ENCODE measurements at places on chromosomes 16 and 17.

- DNase-seq, result peak; percentile 75
Measured at GRCh38 chr17:927611-928461, 51.7 kb downstream of the NXN start.

DNA sequence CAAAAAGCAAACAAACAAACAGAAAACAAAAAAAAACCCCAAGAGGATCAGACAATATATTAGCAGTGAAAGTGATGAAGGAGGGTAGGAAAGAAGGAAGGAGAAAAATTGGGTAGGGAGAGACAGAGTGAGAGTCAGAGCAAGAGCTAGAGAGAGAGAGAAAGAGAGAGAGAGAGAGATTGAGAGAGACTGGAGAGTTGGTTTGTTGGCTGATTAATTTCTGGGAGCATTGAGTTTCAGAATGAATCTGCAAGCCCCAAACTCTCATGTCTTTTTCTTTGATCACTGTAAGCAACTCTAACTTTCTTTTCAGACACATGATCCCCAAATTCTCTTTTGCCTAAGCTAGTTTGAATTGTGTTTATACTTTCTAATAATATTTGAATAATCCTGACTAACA lies 388.1 kb downstream of the SHISA9 start:
- no peak for DNase-seq

GRCh38 chr16:77974883-77975282 lies 47.5 kb upstream of the CLEC3A start:
- no peak for DNase-seq

DNA sequence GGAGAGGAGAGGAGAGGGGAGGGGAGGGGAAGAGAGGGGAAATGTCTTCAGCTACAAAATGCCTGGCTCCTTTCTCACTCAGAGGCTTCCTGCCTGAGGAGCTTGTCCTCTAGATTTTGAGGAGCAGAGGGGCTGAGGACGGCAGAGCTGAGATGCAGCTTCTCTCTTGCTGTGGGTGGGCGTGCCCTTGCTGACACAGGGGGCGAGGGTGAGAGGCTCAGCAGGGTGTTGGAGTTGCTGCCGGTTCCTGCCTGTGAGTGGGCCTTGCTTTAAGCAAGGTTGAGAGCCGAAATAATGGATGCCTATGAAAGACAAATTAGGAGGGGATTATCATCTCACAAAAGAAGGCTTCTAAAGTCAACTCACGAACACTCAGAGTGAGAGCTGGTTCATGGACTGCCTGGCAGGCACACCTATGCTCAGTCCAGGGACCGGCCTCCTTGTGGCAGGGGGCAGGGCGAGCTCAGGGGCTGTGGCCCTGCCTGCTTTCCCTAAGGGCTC lies 215.6 kb downstream of the MSI2 start:
- DNase-seq, result no peak

DNA sequence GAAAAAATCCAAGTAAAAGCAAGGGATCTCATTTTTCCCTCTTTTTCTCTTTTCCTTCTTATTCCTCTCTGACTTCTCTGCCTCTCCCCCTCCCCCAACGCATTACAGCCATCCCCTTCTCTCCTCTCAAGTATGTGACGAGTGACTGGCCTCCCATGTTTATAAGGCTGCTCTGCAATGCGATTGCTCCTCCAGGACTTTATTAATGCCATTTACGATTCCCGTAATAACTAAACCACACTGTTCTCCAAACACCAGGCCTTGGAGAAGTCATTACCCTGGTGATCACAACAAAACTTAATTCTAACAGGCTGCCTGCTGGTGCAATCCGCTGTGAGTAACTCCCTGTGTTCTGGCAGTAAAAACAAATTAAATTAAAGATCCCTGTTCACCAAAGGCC lies 88.8 kb downstream of the HS3ST3B1 start:
- no peak for DNase-seq

DNA sequence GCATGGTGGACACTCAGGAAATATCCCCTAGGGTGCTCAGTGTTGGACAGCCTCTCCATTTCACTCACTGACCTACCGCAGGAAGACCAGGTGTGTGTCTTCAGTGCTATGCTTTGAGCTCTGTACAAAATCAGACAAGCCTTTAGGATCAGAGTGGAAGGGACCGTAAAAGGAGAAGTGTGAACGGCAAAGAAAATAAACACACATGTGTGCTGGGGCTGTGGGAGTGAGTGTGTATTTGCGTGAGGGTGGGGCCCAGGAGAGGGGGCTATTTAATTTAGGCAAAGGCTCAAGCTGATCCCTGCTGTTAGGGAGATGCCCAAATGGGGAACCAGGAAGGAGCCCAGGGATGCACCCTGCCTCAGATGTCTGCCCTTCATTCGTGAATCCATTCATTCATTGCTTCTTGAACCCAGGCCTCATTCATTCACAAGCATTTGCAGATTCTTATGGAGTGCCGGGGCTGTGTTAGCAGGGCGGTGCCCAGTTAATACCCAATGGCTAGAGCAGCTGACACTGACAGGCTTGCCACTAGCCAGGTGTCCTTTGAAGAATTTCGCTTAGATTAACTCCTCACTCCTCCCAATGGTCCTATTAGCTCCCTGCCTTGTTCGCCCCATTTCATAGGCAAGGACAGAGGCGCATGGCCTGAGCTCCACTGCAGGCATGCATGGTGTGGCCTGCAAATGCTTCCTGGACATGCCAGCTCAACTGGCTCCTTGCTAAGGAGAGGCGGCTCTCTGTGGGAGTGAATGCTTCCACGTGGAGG lies 296.7 kb upstream of the FOXF1 start:
- DNase-seq, result no peak

DNA sequence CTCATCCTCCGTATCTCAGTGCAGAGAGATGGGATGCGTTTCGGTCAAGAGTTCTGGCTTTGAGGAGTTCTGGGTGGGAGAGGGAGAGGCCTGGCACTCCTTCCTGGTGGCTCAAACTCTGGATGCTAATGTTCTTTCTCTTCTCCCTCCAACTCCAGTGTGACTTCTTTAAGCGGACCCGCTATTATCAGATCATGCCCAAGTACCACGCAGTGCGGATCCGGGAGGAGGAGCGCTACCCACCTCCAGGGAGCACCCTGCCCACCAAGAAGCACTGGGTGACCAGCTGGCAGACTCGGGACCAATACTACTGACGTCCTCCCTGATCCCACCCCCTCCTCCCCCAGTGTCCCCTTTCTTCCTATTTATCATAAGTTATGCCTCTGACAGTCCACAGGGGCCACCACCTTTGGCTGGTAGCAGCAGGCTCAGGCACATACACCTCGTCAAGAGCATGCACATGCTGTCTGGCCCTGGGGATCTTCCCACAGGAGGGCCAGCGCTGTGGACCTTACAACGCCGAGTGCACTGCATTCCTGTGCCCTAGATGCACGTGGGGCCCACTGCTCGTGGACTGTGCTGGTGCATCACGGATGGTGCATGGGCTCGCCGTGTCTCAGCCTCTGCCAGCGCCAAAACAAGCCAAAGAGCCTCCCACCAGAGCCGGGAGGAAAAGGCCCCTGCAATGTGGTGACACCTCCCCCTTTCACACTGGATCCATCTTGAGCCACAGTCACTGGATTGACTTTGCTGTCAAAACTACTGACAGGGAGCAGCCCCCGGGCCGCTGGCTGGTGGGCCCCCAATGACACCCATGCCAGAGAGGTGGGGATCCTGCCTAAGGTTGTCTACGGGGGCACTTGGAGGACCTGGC lies 6.0 kb upstream of the PDK2 start:
- DNase-seq, result no peak

DNA sequence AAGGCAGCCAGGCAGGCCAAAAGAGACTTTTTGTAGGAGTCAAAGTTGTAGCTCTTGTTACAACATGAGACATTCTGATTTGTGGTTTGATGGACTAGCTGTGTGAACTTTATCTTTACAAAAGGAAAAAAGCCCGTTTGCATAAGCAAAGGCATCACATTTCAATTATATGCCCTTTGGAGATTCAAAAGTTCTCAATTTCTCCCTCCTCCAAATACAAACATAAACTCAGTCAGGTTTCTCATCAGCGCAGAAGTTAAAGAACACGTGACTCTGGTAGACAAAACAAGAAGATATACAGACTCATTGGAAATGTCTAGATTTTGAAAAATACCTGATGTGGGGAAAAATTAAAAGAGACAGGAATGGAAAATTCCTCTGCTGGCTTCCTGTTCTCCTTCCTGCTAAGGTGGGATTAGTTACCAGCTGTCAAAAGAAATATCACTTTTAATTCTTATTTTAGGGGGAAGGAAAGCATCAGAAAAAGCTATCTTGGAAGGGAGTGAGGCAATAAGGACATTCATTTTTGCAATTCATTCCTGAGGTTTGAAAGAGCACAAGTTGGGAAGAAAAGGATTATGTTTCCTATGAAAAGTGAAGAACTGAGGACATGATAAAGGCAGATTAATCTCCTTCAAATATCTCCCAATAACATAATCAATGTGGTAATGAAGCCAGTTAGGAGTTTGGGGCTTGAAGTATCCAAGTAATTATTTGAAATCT lies 4.6 kb upstream of the KCNJ16 start:
- peak; percentile 12 for DNase-seq

DNA sequence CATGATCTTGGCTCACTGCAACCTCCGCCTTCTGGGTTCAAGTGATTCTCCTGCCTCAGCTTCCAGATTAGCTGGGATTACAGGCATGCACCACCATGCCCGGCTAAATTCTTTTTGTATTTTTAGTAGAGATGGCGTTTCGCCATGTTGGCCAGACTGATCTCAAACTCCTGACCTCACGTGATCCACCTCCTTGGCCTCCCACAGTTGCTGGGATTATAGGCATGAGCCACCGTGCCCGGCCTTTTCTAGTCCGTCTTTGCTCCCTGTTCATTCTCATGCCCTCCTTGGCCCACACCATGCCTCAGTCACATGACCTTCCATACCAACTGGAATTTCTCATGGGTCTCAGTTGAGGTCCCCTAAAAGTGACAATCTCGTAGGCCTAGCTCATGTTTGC lies 86.9 kb downstream of the SNX29 start:
- DNase-seq, result no peak

DNA sequence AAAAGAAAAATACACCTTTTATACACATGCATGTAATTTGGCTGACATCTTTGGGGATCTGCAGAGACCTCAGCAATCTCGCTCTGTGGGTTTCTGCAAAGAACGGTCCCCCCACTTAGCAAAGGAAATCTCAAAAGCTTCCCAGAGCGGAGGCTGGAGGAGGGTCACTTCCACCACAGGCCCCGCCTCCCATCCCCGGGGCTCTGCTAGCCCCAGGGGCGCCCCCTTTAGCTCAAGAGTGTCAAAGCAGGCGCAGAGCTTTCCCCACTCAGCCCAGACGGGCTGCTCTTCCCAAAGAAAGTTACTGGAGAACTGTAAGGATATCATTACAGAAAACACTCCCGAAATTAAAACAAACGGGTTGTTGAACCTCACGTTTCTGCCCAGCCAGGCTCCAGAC lies 11.4 kb downstream of the SLC13A5 start:
- DNase-seq, result no peak

GRCh38 chr17:13862346-13862745 lies 207.0 kb upstream of the COX10 start:
- DNase-seq, result no peak

DNA sequence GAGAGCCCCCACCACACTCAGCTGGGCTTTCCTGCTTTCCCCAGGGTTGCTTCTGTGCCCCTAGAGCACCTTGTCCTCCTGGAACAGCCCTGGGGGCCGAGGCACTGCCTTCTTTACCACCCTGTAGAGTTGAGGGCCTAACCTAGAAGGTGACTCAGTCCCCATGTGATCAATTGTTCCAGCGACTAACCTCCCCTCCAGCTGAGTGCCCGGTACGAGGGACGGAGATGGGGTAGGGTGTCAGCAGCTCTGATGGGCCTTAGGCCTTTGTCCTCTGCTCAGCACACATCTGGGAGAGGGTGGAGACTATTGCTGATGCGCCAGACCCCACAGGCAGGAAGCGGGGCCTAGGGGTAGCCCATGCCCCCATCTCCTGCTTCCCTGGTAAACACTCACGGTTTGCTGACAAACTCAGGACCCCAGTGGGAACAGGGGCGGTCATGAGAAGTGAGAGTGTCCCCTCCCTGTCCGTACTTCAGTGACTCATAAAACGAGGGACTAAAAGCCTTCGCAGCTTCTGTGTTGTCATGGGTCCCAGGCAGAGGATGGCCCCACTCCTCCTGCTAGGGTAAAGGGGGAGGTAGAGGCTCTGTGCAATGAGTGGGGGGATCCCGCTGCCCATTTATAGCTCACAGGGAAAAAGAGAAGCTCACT lies 33.1 kb downstream of the NECAB2 start:
- DNase-seq, result no peak

- no peak for DNase-seq
Measured at GRCh38 chr16:48511716-48512115, 98.3 kb downstream of the N4BP1 start.

DNA sequence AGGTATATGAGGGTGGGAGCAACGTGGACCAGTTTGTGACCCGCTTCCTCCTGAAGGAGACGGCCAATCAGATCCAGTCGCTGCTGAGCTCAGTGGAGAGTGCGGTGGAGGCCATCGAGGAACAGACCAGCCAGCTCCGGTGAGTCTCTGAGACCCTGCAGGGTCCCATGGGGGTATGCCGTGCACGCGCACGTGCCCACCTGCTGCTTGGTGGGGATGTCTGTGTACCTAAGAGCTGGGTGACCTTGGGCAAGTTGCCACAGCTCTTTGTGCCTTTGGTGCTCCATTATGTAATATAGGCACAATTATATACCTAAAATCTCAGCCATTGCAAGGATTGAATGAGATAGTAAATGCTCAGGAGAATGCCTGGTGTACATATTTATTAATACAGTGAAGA lies 22.4 kb downstream of the NECAB2 start:
- no peak for DNase-seq

GRCh38 chr16:80733407-80733806 lies 71.0 kb downstream of the CDYL2 start:
- no peak for DNase-seq

DNA sequence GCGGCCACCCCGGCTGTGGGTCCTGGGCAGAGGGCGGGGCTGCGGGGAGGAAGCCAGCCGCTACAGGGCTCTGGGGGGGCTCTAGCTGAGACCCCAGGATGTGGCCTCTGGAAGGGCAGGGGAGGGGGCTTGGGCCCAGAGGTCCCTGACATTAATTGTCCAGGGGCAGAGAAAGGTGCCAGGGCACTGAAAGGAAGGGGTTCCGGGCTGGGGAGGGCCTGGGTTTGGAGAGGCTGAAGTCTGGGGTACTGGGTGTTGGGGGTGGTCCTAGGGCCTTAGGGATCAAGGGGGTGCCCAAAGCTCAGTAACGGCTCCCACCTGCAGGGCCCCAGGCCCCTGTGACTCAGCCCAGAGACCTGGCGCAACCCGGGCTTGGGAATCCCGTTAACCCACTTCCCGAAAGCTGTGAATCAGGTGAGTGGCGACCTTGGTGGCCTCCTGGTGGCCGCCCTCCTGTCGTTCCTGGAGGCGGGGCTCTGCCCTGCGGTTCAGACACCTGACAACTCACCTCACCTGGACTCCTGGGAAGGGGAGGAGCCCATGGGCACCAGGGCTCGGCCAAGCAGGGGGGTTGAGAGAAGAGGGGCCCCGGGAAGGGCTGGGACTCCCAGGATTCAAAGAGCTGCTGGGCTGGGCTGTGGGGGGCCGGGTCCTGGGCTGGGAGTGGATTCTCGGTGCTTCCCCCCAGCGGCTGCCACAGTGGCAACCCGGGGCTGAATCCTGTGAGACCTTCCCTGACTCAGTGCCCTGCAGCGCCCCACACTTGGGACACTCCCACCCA lies 465 bp upstream of the PRSS22 start:
- DNase-seq, result peak; percentile 21
